Posterior vena cava (tissue), 2 donors: ENCODE measurements at places on chromosomes 4 and X. TPM values are rescaled to one million over a fixed set of nuclear protein-coding genes. Genes with fewer than 3 reads are reported as not detected.
A peak's percentile ranks its signal among the peaks of the same experiment; 100 is the strongest.

DNA sequence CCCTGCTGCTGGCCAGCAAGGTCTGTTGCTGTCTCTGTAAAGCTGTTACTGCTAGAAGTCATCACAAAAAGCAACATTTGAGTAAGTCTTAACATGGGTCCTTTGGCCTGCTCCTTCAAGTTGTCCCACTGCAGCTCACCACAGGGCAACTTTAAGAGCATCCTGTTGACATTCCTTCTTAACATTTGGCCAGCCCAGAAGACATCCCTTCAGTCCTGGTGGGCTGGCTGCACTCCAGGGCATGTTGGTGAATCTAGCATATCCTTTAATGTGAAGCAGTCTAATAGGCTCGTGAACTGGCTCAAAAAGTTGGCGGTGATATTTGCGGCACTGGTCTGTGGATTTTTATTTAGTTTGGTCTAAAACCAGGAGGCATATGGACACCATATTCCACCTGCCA, 92.2 kb upstream of the MAML3 start:
- no peak for DNase-seq

DNA sequence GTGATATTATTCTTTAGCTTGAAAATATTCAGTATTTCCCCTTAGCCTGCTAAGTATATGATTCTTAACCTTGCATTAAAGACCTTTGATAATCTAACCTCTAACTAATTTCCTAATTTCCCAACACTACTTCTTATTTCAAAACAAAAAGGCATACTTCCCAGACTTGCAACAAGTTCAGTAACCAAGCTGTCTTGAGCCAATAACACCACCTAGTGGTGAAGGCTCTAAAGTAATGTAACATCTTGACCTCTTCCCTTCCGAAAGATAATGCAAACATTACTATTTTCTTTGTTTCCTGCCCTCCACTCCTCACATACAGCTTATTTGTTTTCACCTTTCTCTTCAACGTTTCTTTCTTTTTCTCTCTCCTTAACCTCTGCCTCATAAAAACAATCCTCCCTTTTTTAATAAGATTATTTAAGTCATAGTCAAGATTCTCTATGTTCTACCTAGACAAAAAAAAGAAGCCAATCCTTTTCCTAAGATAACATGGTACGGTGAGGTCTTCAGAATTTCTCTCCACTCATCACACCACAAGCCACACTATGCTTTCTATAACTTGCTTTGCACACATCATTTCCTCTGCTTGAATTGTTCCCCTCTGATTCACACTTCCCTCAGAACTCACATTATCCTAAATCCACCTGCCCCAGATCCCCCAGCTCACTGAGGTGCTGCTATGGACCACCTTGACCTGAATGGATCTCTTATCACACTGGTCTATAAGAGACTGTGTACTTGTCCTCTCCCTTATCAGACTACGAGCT, 3.5 kb downstream of the FAT1 start:
- no peak for DNase-seq

The ALPK1 gene
- 22.8 TPM for total RNA-seq

The MAGEB1 gene
- total RNA-seq: not detected

DNA sequence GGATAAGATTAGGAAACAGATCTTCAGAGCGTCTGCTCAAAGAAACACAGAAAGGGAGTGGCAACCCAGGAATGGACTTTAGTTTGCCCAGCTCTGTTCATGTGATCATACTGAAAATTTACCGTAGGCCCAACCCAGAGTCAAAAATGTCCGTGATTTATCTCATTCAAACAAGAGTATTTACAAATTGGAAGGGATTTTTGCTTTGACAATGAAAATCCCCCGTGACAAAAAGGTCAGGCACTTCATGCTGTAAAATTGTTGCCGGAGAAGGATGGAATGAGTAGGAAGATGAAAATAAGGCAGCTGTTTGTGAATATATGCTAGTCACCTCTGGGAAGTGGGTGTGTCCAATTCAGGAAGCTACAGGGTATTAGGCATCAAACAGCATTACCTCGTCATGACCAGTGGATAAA, 1.2 kb downstream of the SULT1B1 start:
- DNase-seq: no peak

The RBM41 gene
- 11.5 TPM for total RNA-seq

DNA sequence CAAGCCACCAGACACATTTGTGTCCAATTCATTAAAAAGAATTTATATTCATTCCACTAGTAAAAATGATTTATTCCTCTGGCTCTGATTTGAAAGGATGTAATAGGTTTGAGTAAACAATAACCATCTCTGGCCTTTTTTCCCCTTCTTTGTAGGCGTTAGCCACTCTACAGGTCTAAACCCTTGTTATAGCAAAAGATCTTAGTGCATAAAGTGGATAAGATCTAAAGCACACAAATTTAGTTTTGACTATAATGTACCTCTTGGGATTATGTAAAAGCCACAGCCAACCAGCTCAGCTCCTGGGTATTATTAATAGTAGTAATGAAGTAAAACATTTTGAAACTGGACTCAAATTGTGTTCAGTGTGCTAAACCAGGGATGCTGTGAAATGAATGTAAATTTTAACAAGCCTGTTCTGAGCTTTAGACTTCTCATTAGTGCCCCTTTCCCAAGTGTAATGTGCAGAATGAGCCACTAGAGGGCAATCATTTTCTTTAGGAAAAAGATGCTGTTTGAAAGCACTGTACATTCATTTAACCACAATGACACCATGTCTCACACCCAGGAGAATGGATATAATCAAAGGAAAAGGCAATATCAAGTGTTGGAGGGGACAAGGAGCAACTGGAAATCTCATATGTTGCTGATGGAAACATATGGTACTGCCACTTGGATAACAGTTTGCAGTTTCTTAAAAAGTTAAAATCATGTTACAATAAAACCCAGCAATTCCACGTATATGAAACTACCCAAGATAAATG, 69.7 kb downstream of the KLHL8 start:
- no peak for DNase-seq

DNA sequence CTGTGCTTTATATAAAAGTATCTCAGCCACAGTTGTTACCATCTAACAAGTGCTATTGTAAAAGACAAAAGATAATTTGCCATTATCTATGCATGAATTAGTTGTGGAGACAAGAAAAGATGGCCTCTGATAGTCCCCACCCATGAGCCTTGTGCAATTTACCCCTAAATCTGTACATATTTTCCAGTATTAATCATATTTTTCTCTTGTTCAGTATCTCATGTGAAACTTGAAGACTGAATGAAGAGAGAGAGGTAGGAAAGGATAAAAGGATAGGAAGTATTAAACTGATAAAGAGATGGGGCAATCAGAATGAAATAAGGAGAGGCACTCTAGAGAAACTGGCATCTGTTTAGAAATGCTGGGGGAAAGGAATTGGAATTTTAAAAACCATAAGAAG, 3.7 kb downstream of the MYOZ2 start:
- no peak for DNase-seq

The OPHN1 gene
- total RNA-seq: 7.5 TPM

GRCh38 chr4:48991357-48991756, 5.3 kb downstream of the CWH43 start:
- no peak for DNase-seq

The S100P gene
- total RNA-seq: 3.5 TPM

GRCh38 chr4:7536876-7537275, 102.1 kb upstream of the PSAPL1 start:
- DNase-seq: no peak

DNA sequence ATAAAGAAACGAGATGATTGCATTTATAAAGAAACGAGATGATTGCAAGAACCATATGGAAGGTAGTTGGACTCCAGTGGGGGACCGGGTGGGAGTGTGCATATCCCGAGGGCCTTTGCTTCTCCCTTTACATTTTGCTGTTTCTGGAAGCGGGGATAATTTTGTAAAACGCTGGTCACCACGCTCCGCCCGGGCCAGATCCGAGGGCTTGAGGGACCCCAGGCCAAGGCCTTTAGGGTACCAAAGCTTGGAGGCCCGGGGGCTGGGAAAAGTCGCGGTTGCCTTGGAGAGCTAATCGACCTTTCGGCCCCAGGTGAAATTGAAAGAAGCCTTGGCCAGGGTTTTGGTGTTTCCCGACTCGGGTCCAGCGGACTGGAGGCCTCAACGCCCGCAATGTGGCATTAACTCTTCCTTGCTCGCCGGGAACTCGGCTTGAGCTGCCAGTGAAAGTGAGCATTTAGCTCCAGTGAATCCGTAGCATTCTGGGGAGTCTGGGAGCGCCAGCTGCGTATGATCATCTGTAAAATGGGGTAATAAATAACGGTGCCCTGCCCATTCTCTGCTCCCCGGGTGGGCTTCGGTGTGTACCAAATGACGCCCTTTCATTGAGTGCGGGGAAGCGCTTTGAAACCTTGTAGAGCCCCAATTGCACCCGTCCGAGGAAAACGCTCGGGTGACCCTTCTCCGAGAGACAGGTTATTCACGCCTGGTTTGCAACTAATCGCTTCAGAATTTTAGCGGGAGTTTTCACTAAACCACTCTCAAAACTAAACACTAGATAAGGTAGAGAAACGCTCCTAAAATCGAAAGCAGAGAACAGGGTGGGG, 4.5 kb downstream of the NKX3-2 start:
- DNase-seq: peak; percentile 65

The TMEM164 gene
- 14.2 TPM for total RNA-seq

The SPANXC gene
- not detected for total RNA-seq

DNA sequence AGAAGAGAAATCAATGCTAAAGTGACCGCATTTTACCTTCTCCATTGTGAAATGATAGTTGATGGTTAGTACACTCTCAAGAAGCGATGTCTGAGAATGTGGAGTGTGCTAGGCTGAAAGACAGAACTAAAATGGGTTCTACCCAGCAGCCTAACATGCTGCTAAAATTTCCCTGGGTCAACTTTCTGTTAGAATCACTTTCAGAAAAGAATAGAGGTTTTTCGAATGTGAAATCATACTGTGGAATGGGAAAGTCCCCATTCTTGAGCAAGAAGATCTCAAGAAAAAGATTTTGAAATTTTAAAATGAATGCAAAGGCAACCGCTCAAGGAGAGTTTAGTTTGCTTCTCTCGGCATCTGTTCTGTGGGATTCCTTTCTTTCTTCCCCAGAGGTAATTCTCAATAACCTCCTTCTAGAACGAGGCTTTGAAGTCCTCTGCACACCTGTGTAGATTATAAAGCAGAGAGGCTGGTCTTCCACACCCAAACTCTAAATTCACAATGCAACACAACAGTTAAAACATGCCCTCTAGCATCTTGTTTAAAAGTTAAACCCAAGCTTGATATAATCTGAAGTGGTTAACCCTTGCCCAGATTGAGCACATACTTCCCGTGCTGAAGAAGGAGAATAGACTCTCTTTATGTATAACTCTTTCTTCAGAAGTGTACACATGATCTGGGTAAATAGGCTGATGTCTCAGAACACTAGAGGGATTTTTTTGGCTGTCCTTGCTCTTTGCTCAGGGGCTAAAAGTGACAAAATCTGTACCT, 208.7 kb upstream of the KLF3 start:
- no peak for DNase-seq

DNA sequence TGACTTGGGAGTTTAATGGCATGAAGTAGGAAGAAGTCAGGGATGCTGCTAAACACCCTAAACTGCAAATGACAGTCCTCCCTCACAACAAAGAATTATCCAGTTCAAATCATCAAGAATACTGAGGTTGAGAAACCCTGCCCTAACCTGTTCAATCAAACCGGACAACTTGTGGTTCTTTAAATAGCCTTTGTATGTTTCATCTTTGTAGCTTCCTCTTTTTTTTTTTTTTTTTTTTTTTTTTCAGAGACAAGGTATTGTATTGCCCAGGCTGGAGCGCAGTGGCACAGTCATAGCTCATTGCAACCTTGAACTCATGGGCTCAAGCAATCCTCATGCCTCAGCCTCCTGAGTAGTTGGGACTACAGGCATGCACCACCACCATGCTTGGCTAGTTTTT, 52.5 kb upstream of the TTC29 start:
- no peak for DNase-seq

- no peak for DNase-seq
Measured at GRCh38 chrX:115093191-115093590, 75.8 kb upstream of the IL13RA2 start.

DNA sequence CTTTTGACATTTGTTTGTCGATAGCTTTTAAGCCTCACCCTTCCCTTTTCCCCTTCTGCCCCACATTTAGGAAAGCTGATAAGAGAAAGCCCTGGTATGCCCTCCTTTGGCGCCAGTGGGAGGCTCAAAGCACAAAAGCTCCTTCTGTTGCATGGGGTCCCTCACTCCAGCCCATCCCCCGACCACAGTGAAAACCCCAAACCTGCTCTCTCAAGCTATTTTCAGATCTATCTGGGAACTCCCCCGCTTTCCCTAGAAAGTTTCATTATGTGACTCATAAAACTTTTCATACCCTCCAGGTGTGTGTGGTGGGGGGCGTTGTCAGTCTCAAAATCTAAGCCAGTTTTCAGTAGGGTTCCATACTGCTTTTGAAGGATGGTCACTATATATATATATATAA, 259.0 kb upstream of the PCDH7 start:
- DNase-seq: no peak

GRCh38 chr4:168766604-168767316, 243.3 kb downstream of the CBR4 start:
- no peak for DNase-seq

GRCh38 chr4:109671350-109671749, 31.9 kb downstream of the CASP6 start:
- no peak for DNase-seq

DNA sequence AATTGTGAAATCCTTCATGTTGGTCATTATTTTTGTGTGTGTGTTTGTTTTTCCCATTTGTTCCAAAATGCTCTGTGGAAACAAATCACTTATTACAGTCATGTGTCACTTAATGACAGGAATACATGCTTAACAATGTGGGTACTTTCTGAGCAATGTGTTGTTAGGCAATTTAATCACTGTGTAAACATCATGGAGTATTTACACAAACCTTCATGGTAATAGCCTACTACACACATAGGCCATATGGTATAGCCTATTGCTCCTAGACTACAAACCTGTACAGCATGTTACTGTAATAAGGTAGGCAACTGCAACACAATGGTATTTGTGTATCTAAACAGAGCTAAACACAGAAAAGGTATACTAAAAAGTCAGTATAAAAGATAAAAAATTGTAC, 388.9 kb upstream of the PPP1R2C start:
- DNase-seq: no peak

- no peak for DNase-seq
Measured at GRCh38 chrX:13094828-13095341, 50.5 kb upstream of the FAM9C start.

DNA sequence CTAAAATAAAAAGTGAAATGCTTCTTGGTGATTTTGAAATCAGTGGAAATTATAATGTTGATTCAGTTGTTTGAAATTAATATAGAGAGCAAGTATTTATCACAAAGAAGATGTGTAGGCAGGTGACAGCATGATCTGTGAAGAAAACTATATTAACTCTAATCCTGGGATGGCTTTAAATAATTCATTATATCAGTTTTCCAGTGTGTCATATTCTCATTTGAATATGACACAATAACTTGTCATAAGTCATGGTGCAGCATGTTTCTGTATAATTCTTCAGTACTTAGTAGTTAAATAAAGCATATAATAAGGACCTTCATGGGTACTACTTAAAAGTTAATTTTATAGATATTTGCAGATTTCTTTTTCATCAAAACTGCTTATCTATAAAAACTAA, 573.6 kb downstream of the INPP4B start:
- no peak for DNase-seq
